Amygdala (tissue), 56 donors: ENCODE measurements at places on chromosomes 16 and 17.

- no peak for DNase-seq
Observed at GRCh38 chr17:78940708-78941107, 15.5 kb upstream of the TIMP2 start.

DNA sequence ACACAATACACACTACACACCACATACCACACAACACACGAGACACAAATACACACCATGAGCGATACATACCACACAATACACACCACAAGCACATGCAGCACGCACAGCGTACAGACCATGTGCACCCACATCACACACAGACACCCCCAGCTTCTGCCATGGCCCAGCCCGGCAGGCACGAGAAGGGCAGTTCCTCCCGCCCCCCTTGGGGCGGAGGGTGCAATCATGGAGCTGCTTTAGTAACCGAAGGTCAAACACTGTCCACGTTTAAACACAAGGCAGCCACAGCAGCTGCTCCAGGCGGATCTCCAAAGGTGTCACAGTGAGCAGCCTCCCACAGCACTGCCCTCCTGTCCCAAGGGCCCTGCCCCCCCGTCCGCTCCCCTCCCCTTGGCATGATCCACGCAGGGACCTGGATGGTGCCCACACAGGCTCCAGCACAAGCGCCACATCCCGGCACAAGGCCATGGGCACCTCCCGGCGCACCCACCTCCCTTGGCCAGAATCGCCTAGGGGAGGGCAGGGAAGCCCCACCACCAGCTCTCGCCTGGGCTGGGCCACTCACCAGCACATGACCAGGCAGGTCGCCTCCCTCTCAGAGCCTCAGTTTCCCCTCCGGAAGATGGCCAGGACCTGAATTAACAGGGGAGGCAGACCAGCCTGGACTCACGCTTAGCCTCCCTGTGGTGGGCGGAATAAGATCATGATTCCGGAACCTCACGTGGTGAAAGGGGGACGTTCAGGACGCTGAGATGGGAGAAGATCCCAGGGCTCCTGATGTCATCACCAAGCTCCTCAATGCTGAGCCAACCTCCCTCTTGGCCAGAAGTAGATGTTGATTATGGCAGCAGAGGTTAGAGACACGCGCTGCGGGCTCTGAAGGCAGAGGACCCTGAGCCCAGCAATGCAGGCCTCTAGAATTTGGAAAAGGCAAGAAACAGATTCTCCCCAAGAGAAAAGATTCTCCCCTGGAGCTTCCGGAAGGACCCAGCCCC is 32.6 kb upstream of the ZNF469 start:
- no peak for DNase-seq

DNA sequence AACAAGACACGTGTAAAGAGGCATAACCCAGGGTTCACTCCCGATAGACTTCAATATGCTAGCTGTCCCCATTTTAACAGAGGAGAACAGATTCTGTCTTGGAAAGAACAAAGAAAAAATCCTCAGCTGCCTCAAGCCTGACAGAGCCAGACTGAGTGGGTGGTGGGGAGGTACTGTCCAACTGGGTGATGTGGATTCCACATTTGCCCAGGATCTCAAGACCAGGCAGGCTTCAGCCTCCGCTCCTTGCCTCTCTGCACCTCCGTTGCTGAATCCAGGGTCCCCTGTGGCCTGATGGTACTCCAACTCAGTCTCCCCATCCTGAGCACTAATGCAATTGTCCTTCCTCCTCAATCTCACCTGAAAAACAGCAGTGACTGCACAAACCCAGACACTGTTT is 163.8 kb downstream of the GSG1L start:
- DNase-seq = no peak

DNA sequence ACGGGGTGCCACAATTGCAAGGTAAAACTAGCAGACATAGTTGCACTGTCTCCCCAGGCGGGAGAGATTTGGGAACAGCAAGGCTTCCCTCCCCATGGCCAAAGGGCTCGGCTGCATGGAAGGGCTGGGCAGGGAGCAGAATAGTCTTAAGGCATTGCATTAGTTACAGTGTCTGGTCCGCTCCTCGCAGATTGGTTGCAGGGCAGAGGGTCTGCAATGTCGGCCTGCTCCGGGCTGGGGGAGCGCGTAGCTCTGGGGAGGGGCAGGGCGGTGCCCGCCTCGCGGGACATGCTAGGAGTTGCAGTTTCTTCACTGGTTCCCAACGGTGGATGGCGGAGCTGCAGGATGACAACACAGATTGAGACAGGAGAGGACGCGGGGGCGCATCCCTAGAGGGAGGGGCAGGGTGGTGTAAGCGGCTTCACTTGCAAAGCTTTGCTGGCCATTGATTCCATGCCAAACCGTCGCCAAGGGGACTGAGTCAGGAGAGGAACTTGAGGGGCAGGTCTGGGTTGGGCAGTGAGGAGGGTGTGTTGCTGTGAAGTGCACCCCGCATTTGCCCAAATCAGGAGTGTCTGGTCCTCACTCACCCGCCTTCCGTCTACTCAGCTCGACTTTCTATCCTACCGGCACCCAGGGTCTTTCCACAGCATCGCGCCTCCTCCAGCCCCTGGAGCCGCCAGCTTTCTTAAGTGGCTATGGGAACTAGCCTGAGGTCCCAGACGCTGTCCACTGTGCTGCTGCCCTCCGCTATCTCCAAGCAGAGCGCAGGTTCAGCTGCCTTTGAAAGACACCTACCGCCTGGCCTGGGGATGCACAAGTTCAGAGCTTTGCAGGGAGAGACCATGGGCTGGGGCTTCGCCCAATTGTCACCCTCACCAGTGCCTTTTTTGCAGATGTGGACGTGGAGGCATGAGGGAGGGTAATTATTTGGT is 1748.9 kb downstream of the TP53TG3F start:
- DNase-seq = no peak

DNA sequence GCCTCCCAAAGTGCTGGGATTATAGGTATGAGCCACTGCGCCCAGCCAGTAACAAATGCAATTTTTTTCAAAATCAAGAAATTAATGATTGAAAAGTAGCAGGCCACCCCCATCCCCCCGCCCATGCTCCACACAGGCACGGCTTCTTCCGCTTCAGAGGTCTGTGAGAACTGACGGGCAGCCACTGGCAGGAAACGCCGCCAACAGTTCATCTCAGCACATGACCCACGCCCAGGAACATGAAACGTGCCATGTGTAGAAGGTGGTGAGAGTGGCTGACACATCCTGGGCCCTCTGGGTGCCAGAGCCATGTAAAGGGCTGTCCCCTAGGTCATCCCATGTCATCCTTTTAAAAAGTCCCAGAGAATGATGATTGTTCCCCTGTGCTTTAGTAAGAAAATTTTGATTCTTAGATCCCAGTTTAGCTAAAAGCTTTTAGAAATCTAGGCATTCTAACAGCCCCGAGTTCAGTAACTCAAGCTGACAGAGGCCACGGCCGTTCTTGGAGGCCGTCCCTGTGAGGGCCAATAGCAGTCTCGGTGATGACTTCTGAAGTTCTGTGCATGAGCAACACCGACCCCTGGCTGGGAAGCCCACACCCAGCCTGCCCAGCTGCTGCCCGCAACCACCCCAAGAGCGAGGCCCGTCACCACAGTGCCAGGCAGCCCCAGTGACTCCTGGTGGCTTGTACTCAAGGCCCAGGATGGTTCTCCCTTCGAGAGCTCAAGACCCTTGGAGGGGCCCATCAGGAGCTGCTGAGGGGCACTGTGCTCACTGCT is 52.1 kb downstream of the KLHDC4 start:
- no peak for DNase-seq

DNA sequence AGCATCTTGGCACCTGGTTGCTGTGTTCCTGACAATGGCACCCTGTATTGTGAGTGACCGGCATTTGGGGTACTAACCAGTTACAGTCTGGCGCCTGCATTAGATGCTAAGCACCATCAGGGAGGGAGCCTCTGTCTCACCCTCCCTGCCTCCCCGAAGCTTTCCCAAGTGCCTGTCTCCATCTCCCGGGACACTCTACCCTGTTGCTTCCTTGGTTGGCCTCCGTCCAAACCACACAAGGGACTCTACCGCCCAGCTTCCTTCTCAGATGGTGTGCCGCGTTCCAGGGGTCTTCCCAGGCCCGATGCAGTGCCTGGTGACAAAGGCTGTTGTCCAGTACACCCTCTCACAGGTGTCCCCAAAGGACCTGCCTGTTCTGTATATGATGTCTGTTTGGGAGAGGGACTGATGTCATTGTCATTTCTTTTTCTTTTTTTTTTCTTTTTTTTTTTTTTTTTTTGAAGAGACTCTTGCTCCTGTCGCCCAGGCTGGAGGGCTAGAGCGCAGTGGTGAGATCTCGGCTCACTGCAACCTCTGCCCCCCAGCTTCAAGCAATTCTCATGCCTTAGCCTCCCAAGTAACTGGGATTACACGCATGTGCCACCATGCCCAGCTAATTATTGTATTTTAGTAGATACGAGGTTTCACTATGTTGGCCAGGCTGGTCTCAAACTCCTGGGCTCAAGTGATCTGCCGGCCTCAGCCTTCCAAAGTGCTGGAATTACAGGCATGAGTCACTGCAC is 6.7 kb downstream of the SNN start:
- DNase-seq = no peak

- DNase-seq = no peak
Observed at GRCh38 chr16:81633680-81634379, 145.3 kb upstream of the PLCG2 start.

GRCh38 chr16:86297866-86298757 is 212.2 kb upstream of the FOXF1 start:
- DNase-seq = no peak

GRCh38 chr17:55601874-55602364 is 90.7 kb upstream of the SMIM36 start:
- DNase-seq = no peak

GRCh38 chr16:17578981-17579874 is 108.5 kb upstream of the XYLT1 start:
- no peak for DNase-seq

DNA sequence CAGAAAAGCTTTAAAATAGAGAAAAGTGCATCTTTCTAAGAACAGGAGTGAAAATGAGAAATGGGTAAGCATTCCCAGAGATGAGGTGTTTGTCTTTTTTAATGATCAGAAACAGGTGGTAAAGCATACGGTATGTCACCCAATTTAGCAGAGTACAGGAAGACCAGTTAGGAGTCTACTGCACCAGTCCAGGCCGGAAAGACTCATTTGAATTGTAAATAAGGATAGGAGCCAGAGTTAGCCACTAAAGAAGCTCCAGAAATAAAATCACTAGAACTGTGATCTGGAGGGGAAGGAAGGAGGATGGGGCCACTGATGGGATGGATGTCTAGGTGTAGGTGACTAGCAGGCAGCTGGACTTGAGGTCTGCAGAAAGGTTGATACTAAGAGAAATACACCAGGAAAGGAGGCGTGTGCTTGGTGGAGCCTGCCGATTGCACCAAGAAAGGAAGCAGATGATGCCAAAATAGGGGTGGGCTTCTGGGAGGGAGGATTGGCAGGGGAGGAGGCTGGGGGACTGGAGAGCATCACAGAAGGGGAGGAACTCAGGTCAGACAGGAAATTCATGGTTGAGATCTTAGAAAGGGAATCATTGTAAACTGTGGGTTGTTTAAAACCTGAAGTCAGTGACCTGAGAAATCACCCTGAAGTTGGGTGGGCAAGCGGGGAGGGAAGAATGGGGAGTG is 8.1 kb upstream of the NAT9 start:
- no peak for DNase-seq

DNA sequence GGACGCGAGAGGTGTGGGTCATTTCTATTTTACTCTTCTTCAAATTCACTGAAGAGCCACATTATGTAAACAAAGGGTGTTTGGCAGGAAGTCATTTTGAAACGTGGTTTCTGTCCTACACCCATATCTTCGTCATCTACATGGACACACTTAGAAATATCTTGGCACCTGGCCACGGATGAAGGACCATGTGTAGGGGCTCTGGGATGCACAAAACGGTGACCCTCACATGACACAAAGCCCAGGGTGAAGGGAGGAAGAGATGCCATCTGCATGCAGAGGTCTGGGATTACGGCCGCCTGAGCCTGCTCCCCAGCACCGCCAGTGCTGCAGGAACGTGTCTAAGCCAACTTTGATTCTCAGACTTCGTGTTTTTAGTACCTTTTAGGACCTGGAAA is 130.2 kb upstream of the CHMP6 start:
- DNase-seq = no peak

GRCh38 chr16:49494891-49495566 is 121.4 kb downstream of the C16orf78 start:
- no peak for DNase-seq

GRCh38 chr17:46115699-46116098 is 77.5 kb downstream of the KANSL1 start:
- no peak for DNase-seq

DNA sequence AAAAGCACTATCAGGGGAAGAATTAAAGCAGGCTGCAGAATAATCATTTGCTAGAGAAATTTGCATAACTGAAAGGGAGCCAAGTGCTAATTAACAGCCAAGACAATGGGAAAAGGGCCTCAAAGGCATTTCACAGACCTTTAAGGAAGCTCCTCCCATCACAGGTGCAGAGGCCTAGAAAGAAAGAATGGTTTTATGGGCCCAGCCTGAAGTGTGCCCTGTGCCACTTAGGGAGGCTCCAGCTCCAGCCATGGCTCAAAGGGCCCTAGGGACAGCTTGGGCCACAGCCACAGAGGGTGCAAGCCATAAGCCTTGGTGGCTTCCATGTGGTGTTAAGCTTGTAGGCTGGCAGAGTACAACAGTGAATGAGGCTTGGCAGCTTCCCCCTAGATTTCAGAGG is 50.1 kb downstream of the RNF112 start:
- peak; percentile 41 for DNase-seq

DNA sequence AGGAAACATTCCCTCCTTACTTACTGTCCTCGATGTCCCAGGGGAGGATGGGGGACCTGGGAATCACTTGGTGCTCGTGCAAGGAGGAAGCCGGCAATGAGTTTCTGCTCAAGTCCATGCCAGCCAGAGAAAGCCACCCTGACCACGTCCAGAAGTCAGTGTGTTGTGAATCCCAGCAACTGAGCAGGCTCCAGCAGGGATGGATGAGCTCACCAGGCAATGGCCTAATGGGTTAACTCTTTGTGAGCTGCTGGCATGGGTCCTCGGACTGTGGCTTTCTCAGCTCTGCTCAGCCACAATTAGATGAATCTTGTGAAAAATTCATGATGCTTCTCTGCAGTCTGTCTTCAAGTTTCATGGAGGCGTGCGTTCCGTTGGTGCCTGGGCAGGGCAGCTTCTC is at the start of gene PIRT:
Gene PIRT, minus strand, starts transcription at position 167 of the 400 bp plus-strand sequence. CDS start 12,442 bp downstream, outside the sequence.
- no peak for DNase-seq

- DNase-seq = no peak
Observed at GRCh38 chr17:2344528-2344927, 7.2 kb downstream of the SGSM2 start.

- no peak for DNase-seq
Observed at GRCh38 chr16:66925322-66925840, at the start of gene RRAD. Gene RRAD (minus strand): TSS chr16:66925535. CDS start chr16:66925179, 356 bp downstream.

- no peak for DNase-seq
Observed at GRCh38 chr17:67059372-67059771, 15.0 kb downstream of the CACNG1 start.

GRCh38 chr17:17304521-17304985 is 1.4 kb downstream of the NT5M start:
- no peak for DNase-seq

- no peak for DNase-seq
Observed at GRCh38 chr16:81421536-81421935, 23.1 kb upstream of the CMIP start.

- DNase-seq = no peak
Observed at GRCh38 chr16:72621651-72622050, 426.3 kb downstream of the ZFHX3 start.

GRCh38 chr17:17898673-17899072 is 61.9 kb upstream of the SREBF1 start:
- DNase-seq = no peak

GRCh38 chr17:65556014-65556909 is 5.2 kb downstream of the AXIN2 start:
- DNase-seq = peak; percentile 24

- no peak for DNase-seq
Observed at GRCh38 chr17:10182785-10183184, 15.6 kb downstream of the GAS7 start.
